Glutamatergic neuron (in vitro differentiated cells): ENCODE measurements at places on chromosomes 3 and 15.

- H3K4me3 ChIP-seq, result no peak overlapping the region
- H3K27me3 ChIP-seq, result no peaks in the 10 kb centered on the region
- peaks cover under 1% of the 10 kb centered on the region for H3K36me3 ChIP-seq
- H3K27ac ChIP-seq, result no peak overlapping the region
Observed at GRCh38 chr3:117355566-117355965, 646.0 kb downstream of the TUSC7 start.

DNA sequence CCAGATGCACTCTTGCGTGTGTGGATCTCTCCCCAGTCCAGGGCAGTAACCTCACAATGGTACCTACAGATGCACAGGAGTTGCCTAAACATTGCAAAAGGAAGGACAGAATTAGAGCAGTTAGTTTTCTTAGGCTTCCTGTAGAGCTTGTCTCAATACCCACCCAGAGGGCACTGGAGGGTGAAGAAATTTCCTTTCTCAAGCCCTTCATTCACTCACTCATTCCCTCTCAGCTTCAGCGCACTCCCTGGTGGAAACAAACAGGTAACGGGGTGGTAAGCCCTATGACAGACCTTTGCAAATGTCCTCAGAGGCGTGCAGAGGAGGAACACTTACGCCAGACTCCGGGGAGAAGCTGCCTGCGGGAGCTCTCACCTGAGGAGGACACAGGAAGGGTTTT lies 267.4 kb upstream of the HES1 start:
- H3K4me1 ChIP-seq, result peaks cover 8% of the 10 kb centered on the region
- no peak overlapping the region for H3K27ac ChIP-seq
- DNase-seq, result no peak
- peaks cover 7% of the 10 kb centered on the region for H3K27me3 ChIP-seq

DNA sequence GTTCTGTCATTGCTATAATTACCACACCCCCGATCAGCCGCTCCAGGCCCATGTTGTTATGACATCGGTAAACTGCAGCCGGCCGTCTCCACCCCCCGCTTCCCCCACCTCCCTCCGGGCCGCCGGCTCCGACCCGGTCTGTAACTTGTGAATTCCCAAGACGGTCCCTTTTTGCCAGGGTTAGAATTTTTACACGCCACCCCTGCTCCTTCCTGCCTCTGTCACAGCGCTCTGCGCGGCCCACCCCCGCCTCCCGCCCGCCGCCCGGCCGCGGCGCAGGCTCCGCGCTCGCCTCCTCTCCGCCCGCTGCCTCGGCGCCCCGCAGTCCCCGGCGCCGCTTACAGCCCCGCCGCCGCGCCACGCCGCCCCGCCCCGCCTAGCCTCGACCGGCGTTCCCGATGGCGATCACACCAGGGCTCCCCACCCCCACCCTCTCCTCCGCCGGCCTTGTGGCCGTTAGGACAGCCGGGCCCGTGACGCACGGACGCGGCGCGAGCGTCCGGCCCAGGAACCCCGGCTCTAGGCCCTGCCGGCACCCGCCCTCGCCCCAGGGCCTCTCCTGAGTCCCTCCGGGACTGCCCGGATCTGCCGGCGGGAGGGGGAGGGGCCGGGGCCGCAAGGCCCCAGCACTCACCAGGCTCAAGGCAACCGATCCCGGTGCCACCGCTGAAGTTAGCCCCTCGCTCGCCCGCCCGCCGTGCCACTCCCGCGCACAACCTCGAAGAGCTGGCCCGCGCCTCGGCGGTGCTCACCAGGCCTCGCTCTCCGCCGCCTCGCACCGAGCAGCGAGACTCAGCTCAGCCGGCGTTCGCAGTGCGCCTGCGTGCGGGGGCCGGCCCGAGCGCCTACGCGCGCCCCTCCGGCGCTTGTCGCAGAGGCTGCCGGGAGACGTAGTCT lies at the start of gene KPNA1:
KPNA1 (minus strand) TSS at position 817 of the 897 bp plus-strand sequence. CDS start 18,374 bp downstream, outside the sequence.
- peak within 1 kb of the TSS; percentile 88 for H3K27ac ChIP-seq
- peak; percentile 92 for DNase-seq
- H3K4me3 ChIP-seq, result peak within 1 kb of the TSS; percentile 97
- H3K4me1 ChIP-seq, result peaks cover 19% of the 10 kb centered on the region

DNA sequence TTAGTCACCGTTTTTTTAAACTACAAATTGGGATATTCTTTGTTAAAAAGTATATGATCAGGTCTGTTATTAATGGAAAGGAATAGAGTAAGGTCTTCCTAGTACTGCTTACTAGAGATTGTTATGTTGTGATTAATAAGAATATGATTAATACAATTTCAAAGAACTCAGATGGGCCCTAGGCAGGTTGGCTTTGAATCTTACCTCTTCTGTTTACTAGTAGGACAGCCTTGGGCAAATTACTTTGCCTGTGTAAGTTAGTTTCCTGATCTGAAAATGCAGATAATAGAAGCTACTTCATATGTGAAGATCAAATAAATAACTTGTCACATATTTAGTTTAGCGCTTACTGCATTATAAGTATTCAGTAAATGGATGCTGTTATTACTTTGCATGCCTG lies 6.9 kb downstream of the GFM1 start:
- H3K4me1 ChIP-seq, result no peaks in the 10 kb centered on the region
- no peak for DNase-seq
- no peak overlapping the region for H3K4me3 ChIP-seq
- H3K27me3 ChIP-seq, result peaks cover 2% of the 10 kb centered on the region
- no peak overlapping the region for H3K27ac ChIP-seq

DNA sequence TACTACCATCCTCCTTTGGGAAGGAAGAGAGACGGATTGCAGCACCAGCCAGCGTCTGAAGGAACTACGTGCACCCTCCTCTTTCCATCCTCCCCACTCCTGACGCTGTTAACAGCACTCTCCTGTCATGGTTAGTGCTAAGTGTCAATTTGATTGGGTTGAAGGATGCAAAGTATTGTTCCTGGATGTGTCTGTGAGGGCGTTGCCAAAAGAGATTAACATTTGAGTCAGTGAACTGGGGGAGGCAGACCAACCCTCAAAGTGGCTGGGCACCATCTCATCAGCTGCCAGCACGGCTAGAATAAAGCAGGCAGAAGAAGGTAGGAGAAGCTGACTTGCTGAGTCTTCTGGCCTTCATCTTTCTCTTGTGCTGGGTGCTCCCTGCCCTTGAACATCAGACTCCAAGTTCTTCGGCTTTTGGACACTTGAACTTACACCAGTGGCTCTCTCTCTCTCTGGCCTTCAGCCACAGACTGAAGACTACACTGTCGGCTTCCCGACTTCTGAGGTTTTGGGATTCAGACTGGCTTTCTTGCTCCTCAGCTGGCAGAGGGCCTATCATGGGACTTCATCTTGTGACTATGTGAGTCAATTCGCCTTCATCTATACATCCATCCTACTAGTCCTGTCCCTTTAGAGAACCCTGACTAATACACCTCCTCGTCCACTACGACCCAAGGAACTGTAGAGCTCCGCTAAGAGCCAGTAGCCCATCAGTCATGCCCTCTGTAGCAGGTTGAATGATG lies 128.2 kb upstream of the HES1 start:
- H3K36me3 ChIP-seq, result no peaks in the 10 kb centered on the region
- H3K27me3 ChIP-seq, result peaks cover 4% of the 10 kb centered on the region
- H3K4me1 ChIP-seq, result peaks cover 19% of the 10 kb centered on the region
- H3K27ac ChIP-seq, result no peak overlapping the region
- H3K4me3 ChIP-seq, result no peak overlapping the region

DNA sequence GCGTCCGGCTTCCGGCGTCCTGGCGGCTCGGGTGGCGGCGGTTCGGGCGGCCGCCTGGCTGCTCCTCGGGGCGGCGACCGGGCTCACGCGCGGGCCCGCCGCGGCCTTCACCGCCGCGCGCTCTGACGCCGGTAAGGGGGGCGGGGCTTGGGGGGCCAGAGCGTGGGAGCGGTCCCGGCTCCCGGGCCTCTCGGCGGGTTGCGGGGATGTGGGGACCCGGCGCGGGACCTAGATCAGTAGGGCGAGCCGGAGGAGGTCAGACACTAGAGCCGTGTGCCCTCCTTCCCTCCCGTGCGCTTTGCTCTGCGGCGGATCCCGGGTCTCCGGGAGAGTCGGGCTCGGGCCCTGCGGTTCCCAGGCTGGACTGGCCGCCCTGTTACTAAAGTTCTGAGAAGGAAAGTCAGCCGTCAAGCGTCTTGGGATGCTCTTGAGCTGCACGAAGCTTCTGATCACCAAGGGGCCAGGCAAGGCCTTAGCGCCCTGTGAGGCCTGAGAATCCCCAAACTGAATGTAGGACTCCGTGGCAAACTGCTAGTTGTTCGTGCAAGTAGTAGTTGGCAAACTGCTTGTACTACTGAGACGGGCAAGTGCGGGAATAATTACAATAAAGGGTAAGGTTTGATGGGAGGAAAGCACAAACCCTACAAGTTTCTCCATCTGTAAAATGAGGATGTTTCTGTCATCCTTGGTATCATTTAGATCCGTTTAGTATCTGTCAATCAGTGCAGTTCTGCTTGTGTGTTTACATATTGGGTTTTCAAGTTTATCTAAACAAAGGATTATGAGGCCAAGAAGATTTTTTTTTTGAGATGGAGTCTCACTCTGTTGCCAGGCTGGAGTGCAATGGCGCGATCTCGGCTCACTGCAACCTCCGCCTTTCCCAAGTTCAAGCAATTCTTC lies 587 bp downstream of the PIGX start:
- no peak overlapping the region for H3K27ac ChIP-seq
- DNase-seq, result no peak
- H3K4me3 ChIP-seq, result peak overlapping the region; percentile 84
- H3K36me3 ChIP-seq, result no peaks in the 10 kb centered on the region
- no peaks in the 10 kb centered on the region for H3K27me3 ChIP-seq
- peaks cover 5% of the 10 kb centered on the region for H3K4me1 ChIP-seq

DNA sequence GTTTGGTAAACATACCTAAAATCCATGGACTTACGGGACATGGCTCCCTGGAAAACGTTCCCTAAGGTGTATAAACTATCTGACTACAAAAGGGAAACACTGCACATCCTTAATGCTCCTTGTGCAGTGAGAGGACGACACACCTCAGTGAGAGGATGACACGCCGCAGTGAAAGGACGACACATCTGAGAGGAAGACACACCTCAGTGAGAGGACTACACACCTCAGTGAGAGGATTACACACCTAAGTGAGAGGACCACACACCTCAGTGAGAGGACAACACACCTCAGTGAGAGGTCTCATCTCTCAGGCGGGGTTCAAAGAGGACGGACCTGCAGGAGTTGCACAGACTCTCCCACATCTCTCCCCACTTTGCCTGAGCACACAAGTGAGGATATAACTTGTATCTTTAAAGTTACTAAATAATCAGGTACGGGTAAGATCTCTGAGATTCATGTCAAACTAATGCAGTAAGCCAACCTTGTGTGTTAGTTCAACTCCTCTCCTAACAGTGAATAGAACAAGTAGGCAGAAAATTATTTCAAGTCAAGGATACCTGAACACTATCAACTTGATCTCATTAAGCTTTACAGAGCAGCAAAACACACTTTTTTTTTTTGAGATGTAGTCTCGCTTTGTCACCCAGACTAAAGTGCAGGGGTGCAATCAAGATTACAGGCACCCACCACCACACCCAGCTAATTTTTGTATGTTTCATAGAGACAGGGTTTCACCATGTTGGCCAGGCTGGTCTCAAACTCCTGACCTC lies 32.1 kb downstream of the HERC2 start:
- no peaks in the 10 kb centered on the region for H3K27me3 ChIP-seq
- no peak overlapping the region for H3K4me3 ChIP-seq
- H3K4me1 ChIP-seq, result peaks cover 26% of the 10 kb centered on the region
- H3K36me3 ChIP-seq, result peaks cover 13% of the 10 kb centered on the region
- no peak overlapping the region for H3K27ac ChIP-seq
- DNase-seq, result no peak

DNA sequence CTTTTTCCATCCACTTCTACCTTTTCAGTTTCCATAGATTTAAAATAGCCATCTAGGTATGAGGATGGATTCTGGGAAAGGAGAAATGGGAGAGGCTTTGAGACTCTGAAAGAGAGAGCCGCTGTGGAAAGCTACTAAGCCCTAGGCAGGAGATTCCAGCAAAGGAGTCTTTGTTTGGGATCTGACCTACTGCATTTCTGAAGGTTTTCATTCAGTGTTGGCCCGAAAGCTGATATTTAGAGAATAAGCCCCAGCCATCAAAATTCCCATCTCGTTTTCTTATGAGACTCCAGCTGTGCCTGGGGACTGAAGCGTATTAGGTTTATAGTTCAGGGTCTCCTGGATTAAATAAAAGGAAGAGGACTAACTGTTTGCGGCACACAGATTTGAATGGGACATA lies 19.5 kb downstream of the LIPH start:
- no peaks in the 10 kb centered on the region for H3K4me1 ChIP-seq
- H3K27me3 ChIP-seq, result no peaks in the 10 kb centered on the region
- no peak overlapping the region for H3K4me3 ChIP-seq
- no peak overlapping the region for H3K27ac ChIP-seq
- no peaks in the 10 kb centered on the region for H3K36me3 ChIP-seq

DNA sequence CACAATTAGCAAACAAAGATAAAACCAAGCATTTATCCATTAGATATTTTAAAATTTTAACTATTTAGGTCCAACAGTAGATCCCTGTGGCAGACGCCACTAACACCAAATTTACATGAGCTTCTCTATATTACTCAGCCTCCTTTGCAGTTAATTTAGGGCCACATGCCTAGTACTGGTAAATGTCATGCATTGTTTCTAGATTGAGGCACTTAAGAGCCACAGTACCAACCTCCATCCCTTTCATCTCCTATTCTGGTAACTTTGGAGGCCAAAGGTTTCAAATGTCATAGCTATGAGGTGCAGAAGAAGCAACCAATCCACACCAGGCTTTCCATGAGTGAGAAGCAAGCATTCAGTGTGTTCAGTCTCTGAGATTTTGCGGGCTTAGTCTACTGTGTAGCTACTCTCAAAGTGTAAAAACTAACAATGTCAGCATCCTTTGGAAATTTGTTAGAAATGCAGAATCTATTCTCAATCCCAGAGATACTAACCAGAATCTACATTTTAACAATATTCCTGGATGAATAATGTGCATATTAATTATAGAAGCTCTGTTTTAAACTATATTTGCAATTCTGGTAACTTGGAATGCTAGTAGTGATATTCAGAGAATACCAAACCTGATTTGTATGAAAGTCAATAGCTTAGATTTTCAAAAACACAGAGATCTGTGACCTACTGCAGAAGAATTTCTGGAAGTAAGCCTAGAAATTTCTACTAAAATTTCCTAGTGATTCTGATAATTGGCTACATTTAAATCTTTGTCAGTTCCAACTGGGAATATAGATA lies 206.3 kb upstream of the CD96 start:
- no peak for DNase-seq
- H3K36me3 ChIP-seq, result peaks cover 5% of the 10 kb centered on the region
- no peak overlapping the region for H3K27ac ChIP-seq
- H3K4me3 ChIP-seq, result no peak overlapping the region
- peaks cover 3% of the 10 kb centered on the region for H3K27me3 ChIP-seq

GRCh38 chr3:7657214-7658112 lies 796.5 kb downstream of the GRM7 start:
- no peak overlapping the region for H3K4me3 ChIP-seq
- H3K27me3 ChIP-seq, result peaks cover 3% of the 10 kb centered on the region
- H3K36me3 ChIP-seq, result peaks cover 5% of the 10 kb centered on the region

DNA sequence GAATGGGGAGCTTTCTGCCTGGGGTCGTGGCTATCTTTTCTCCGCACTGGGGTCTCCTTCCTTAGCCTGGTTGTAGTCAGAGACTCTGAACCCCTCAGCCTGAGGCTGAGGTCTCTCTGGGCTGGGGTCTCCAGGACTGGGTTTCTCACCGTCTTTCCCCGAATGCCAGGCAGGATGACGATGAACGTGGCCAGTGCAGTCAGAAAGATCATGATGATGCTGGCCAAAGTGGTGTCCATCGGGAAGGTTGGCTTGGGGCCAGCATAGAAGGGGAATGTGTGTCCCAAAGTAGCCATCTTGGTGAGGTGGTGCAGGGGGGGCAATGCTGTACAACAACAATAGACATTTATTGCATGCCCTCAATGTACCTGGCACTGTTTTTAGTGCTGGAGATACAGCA lies 7.0 kb downstream of the DUOXA1 start:
- no peaks in the 10 kb centered on the region for H3K36me3 ChIP-seq
- H3K27ac ChIP-seq, result no peak overlapping the region
- no peak for DNase-seq
- H3K4me1 ChIP-seq, result no peaks in the 10 kb centered on the region
- peaks cover 19% of the 10 kb centered on the region for H3K27me3 ChIP-seq
- H3K4me3 ChIP-seq, result no peak overlapping the region
